ENCODE measurements at places on chromosomes 2 and 18.

DNA sequence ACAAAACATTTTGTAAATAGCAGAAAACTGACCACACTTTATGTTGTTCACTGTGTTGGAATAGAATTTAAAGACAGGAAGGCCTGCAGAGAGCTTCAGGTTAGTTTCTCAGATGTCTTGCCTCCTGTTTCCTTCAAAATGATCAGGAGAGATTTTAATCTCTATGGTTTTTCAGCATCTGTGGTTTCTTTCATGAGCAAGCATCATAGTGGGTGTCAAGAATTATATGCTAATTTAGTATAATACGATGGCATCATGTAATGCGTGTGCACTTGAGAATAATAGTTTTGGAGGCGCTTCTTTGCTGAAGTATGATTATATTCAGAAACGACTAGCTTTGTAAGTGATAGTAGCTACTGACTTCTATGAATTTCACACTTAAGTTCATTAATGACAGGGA is 149.9 kb downstream of the PLCL1 start:
- peaks cover 6% of the 10 kb centered on the region for H3K4me1 ChIP-seq
- DNase-seq: no peak
- H3K36me3 ChIP-seq: no peaks in the 10 kb centered on the region
- H3K27me3 ChIP-seq: peaks cover 3% of the 10 kb centered on the region
- no peak overlapping the region for H3K27ac ChIP-seq

GRCh38 chr2:64250751-64251423 is 106.7 kb upstream of the PELI1 start:
- no peak overlapping the region for H3K4me3 ChIP-seq
- peaks cover 53% of the 10 kb centered on the region for H3K27me3 ChIP-seq
- no peak for DNase-seq
- H3K36me3 ChIP-seq: peaks cover 8% of the 10 kb centered on the region
- H3K27ac ChIP-seq: no peak overlapping the region

- peaks cover 7% of the 10 kb centered on the region for H3K36me3 ChIP-seq
- peaks cover 31% of the 10 kb centered on the region for H3K27me3 ChIP-seq
- H3K4me1 ChIP-seq: peaks cover 24% of the 10 kb centered on the region
- H3K27ac ChIP-seq: peak overlapping the region; percentile 92
- peak overlapping the region; percentile 40 for H3K4me3 ChIP-seq
These were observed 29.9 kb downstream of the CHCHD5 start for GRCh38 chr2:112614201-112614840.

DNA sequence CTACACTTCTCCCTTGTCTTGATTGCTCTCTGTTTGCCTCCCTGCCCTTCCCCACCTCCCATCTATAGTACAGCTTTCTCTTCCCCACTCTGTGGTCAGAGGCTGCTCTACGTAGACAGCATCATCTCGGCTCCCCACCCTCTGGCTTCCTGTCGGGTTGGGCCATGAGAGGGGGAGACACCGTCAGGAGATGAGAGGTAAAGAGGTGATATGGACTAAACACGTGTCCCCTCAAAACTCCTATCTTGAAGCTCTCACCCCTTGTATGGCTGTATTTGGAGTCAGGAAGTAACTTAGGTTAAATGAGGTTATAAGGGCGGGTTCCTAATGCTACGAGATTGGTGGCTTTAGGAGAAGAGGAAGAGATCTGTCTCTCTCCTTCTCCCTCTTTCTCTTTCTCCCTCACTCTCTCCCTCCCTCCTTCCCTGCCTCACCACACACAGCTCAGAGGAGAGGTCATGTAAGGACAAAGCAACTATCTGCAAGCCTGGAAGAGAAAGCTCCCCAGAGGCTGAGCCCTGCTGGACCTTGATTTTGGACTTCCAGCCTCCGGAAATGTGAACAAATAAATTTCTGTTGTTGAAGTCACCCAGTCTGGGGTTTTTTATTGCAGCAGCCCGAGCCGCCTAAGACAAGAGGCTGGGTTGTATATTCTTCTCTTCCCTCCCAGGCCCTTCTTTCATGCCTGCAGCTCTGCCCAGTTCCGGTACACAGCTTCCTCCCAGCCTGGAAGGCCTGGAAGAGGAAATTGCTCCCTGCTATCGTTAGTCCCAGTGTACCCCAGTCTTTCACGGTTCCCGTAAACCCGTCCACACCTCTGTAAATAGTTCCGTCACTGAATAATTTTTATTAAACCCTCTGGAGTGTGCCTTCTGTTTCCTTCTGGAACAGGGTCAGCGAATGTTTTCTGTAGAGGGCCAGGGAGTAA is 138.0 kb downstream of the AKAIN1 start:
- H3K27ac ChIP-seq: peak overlapping the region; percentile 60
- DNase-seq: no peak
- peaks cover 10% of the 10 kb centered on the region for H3K27me3 ChIP-seq
- peaks cover 20% of the 10 kb centered on the region for H3K4me1 ChIP-seq

GRCh38 chr2:120278901-120279300 is 26.2 kb downstream of the RALB start:
- peaks cover 32% of the 10 kb centered on the region for H3K36me3 ChIP-seq
- no peak for DNase-seq
- no peaks in the 10 kb centered on the region for H3K4me1 ChIP-seq
- no peak overlapping the region for H3K27ac ChIP-seq
- no peaks in the 10 kb centered on the region for H3K27me3 ChIP-seq

DNA sequence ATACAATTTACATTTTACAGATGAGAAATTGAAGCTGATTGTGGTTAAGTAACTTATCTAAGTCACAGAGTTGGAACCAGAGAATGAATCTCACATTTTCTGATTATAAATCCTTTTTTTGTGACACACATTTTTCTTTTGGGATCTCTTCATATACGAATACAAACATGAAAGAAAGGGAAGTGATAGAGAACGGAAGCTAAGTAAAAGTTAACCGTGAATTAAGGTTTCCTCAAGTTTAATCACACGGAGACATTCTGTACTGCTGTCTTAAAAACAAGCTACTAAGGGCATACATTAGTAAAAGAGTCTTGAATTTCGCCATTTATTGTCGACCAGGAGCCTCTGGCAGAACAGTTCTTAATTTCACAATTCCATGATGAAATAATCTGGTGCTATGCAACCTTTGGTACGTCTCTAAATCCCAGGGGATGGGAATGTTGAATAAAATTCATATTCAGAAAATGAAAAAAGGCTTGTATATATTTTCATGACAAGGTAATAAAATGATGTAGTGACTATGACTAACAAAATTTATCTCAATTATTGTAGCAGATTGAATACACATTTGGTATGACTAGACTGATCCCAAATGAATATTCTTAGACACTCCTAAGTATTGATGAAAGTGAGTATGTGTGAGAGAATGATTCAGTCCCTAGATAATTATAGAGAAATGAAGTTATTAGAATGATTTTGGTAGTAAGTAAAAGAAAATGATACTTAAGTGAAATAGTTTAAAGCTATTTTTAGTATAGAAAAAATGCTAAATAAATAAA is 40.3 kb upstream of the ZSWIM2 start:
- H3K27ac ChIP-seq: no peak overlapping the region
- peaks cover 5% of the 10 kb centered on the region for H3K4me1 ChIP-seq
- no peaks in the 10 kb centered on the region for H3K36me3 ChIP-seq
- H3K27me3 ChIP-seq: no peaks in the 10 kb centered on the region
- no peak for DNase-seq

GRCh38 chr2:10366601-10367270 is 64.0 kb downstream of the HPCAL1 start:
- no peak overlapping the region for H3K4me3 ChIP-seq
- peaks cover 29% of the 10 kb centered on the region for H3K4me1 ChIP-seq
- H3K27me3 ChIP-seq: no peaks in the 10 kb centered on the region
- peak overlapping the region; percentile 45 for H3K27ac ChIP-seq
- no peaks in the 10 kb centered on the region for H3K36me3 ChIP-seq

DNA sequence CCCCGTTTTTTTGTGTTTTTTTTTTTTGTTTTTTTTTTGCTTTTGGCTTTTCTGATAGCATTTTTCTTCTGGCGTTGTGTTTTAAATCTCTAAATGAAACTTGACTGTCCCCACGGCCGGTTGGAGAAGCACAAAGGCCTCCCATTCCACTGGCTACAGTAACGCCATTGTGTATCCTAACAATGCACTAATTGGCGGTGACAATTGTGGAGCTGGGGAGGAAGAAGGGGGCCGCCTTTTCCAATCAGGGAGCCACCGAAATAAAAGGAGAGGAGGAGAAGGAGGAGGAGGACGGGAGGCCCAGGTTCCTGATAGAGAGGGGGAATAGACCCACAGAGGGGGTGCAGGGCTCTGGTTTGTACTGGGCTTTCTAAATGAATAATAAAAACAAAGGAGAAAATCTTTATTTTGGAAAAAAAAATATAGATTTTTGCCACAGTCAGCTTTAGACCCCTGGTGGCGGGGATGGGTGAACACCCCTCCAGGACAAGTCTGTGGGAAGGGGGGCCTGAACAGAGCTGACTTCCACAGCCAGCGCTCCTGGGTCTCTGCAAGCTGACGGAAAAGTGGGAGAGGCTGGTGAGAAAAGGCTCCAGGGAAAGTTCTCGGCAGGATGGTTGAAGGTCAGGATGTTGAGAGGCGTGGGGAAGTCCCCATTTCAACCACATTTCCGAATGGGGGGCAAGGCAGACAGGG is 43.7 kb upstream of the FZD5 start:
- H3K4me1 ChIP-seq: peaks cover 40% of the 10 kb centered on the region
- peaks cover 69% of the 10 kb centered on the region for H3K27me3 ChIP-seq
- H3K27ac ChIP-seq: no peak overlapping the region
- H3K4me3 ChIP-seq: peak overlapping the region; percentile 17

- H3K4me1 ChIP-seq: peaks cover 15% of the 10 kb centered on the region
- DNase-seq: no peak
- no peak overlapping the region for H3K4me3 ChIP-seq
- no peaks in the 10 kb centered on the region for H3K27me3 ChIP-seq
- H3K27ac ChIP-seq: no peak overlapping the region
These were observed 31.0 kb downstream of the EIF2AK3 start for GRCh38 chr2:88596141-88596830.

DNA sequence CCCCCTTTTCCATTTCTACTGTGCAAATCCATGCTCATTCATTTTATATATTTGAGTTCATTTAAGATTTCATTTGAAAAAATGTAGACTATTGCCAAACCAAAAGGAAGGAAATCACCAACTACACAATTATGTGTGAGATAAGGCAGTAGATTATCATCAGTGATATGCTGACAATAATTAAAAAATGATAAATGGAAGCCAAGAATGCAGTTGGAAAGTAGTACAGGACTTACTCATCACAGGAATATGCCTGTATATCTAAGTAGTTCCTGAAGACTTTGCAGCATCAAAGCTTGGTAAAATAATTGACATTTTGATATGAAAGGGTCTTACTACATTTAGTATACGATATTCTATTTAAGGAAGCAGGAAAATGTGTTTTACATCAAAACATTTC is 166.1 kb upstream of the OTX1 start:
- H3K27me3 ChIP-seq: no peaks in the 10 kb centered on the region
- H3K4me3 ChIP-seq: no peak overlapping the region
- H3K27ac ChIP-seq: no peak overlapping the region
- DNase-seq: no peak

DNA sequence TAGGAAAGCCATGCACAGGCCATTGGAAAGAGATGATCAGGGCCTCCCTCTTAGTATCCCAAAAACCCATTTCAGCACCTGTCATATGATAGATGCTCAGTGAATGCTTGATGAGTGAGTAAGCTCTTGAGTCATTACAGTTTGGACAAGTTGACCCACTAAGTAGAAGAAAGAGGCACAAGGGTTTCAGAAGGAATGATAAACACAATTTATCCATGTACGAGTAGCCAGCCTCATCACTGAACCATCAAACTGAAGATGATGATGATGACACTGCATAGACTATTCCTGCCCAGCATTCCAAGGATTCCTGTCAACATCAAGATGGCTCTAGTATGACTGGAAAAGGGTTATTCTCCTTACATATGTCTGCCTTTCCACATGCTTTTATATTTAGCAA is 596.0 kb downstream of the BCL11A start:
- peaks cover 5% of the 10 kb centered on the region for H3K27me3 ChIP-seq
- no peak for DNase-seq
- no peak overlapping the region for H3K27ac ChIP-seq
- no peak overlapping the region for H3K4me3 ChIP-seq

DNA sequence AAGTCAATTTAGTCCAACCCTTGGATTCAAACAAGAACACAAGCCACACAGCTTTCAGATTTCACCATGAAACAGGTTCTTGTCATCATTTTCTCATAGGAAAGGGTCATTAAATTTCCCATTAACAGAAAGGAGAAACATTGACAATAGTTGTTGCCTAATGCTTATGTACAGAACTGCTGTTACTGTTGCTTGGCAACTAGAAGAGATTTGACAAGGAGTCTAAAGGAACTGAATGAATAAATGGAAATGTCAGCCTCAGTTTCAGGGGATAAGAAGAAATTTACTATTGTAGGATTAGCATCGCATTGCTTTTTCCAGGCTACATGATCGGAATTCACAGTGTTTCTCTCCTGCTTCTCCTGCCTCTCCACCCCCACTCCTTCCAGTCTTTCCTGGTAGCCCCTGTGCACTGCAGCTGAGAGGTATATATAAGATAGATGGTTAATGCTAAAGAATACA is 90.3 kb downstream of the SPATS2L start:
- no peak overlapping the region for H3K27ac ChIP-seq
- no peak overlapping the region for H3K4me3 ChIP-seq
- peaks cover 11% of the 10 kb centered on the region for H3K4me1 ChIP-seq
- peaks cover 19% of the 10 kb centered on the region for H3K36me3 ChIP-seq
- no peak for DNase-seq

DNA sequence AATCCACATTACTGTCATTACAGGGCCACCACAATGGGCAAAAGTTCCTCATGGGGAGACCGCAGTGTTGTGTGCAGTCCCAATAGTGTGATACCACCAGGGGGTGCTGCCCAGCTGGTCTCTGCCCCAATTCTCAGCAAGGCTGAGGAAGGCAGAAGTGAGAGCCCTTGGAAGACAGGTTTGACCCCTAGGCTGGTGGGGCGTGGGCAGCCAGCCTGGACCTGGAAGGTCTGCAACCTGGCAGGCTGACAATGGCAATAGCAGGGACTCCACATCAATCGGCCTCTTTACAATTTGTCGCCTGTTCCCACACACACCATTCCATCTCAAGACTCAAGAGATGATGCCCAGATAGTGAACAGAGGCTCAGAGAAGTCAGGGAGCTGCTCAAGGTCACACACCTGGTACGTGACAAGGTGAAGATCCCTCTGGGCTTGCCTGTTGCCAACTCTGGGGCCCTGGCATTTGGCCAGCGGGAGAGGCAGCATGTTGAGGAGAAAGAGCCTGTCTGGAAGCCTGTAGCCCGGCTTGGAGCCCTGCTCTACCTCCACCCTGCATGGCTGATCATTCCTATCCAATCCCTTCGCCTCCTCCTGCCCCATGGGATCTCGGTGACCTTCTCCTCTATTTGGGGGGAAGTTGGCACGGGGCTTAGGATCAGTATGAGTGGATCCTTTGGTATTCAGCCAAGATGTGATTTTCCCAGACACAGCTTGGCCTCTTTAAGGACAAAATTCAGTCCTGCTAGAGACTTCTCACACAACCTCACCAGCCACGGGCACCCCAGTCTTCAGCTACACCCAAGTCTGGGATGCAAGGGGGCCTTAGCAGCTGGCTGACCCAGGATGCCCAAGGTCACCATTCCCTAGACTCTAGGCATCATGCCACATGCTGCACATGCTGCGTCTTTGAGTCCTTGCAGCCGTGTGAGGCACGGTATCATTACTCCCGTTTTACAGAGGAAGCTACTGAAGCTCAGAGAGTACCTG is 2.9 kb upstream of the ATOH8 start:
- peak; percentile 79 for DNase-seq
- no peak overlapping the region for H3K27ac ChIP-seq
- peaks cover 35% of the 10 kb centered on the region for H3K4me1 ChIP-seq

Measured in nephron progenitor cell (in vitro differentiated cells).